ENCODE measurements at places on chromosomes 6 and 20.

DNA sequence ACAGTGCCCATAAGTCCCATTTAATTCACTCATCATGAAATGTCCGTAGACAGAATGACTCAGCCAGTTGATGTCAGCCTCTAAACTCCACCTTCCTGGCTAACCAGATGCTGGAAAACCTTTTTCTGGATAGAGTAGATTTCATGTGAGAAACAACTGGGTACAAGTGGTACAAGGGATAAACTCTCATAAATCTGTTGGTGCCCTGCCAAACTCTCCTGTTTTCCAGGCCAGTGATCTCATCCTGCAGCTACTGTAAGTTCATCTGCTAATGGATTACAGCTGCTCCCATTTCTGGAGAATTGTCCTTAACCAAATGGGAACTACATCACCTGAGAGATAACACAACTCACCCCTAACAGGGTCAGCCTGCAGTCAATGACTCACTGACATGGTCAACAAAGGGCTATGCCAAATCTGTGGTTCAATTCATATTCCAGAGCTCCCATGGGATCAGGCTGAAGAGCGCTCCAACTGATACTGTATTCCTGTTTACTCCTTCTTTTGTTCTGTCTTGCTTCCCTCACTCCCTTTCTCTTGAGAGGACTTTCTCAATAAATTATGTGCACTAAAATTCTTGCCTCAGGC, 210.1 kb upstream of the HDDC2 start:
- DNase-seq, result no peak

DNA sequence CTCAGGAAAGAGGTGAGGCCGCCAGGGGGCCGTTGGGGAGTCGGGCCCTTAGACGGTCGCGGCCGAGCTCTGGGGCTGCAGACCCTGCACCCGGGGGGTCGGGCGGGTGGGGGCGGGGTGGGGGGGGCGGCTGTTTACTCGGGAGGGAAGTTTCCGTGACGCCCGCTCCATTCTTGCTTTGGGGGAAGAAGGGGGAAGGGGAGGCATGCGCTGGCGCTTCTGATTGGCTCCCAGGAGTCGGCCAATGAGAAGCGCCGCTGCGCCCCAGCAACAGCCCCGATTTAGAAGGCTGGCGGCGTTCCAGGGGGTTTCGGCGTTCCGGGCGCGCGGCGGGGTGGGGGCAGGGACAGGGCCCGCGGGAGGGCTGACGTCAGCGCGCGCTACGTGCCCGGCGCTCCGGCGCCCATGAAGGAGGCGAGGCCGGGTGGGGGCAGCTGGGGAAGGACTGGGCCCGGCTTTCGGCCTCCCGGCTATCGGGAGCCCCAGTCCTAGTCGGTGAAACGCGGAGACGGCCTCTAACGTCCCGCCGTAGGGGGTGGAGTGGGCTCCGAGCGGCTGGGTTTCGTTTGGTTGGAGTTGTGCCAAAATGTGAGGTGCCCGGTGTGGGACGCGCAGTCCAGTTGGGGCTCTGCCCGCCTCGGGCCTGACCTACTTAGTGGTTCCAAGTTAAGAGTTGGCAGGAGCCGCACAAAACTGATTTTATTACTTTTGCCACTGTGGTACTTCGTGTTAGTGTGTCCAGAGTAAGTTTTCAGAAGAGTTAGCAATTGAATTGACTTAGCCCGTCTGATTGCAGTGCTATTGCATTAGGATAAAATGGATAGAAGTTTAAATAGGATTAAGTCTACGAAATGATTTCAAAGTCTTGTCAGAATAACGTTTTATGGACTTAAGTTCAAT, 1.1 kb downstream of the PNRC1 start:
- peak; percentile 100 for DNase-seq

GRCh38 chr6:98124171-98124570, 710.2 kb upstream of the POU3F2 start:
- DNase-seq, result no peak

DNA sequence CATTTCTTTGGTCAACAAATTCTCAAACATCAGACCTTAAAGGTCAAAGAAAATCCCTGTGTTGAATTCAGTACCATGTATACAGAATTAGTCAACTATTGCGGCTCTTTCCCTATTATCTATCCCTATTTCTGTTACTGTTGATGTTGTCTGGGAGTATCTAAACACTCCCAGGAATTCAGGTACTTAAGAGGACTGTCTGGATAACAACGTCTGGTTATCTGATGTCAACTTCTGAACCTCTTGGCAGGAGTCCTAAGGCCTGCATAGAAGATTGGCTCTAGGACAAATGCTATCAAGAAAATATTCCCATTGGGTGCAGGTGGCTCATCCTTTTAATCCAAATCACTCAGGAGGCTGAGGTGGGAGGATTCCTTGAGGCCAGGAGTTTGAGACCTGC, 255.6 kb downstream of the KHDC1L start:
- DNase-seq, result no peak

GRCh38 chr6:127190552-127190951, 72.1 kb downstream of the RSPO3 start:
- no peak for DNase-seq

DNA sequence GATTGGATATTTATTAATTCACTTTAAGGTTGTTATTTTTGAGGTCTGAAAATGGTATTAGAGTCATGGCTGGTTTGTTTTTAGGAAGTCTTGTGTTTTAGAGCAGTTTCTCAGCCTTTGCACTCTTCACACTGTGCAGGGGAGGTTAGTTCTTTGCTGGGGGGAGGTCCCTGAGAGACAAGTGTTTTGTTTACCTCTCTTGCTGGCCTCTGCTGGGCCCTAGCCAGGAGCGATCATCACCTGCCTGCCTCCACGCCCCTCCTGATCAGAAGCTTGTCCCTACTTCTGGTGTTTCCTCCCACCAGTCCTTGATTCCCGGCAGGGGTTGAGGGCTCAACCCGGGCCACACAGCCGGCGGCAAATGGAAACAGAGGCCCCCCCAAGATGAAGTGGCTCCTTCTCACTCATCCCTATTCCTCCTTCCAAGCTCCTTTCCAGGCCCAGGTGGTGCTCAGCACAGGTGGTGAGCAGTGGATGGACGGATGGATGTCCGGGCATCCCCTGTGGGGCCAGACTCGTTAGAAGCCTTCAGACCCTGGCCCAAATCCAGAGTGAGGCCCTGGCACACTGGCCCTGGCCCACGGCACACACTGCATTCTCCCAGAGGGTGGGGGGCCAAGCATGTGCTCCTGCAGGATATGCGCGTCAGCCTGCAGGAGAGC, 51.3 kb downstream of the GRM4 start:
- DNase-seq, result no peak

GRCh38 chr6:11163932-11164331, 52.4 kb upstream of the ERVFRD-1 start:
- DNase-seq, result no peak

DNA sequence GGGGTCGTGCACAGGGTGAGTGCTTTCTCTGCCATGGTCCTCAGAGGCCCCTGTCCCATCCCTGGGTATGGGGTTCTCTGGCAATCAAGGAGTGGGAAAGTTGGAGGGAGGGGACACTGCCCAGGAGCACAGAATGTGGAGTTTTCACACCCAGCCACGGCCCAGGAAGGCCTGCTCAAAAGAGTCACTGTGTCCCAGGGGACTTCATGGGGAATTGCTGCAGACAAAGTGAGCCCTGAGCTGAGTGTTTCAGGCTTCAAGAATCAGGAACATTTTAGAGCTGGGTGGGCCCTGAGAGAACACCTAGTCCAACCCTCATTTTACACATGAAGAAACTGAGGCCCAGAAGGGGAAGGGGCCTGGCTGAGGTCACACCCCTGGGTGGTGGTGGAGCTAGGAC, 5.7 kb downstream of the MAPK13 start:
- DNase-seq, result no peak

GRCh38 chr20:10603971-10604864, 69.6 kb downstream of the JAG1 start:
- DNase-seq, result no peak

- DNase-seq, result no peak
Measured at GRCh38 chr6:38499529-38500096, 140.1 kb downstream of the BTBD9 start.

GRCh38 chr6:43170417-43170930, 595 bp upstream of the SRF start:
- DNase-seq, result no peak

DNA sequence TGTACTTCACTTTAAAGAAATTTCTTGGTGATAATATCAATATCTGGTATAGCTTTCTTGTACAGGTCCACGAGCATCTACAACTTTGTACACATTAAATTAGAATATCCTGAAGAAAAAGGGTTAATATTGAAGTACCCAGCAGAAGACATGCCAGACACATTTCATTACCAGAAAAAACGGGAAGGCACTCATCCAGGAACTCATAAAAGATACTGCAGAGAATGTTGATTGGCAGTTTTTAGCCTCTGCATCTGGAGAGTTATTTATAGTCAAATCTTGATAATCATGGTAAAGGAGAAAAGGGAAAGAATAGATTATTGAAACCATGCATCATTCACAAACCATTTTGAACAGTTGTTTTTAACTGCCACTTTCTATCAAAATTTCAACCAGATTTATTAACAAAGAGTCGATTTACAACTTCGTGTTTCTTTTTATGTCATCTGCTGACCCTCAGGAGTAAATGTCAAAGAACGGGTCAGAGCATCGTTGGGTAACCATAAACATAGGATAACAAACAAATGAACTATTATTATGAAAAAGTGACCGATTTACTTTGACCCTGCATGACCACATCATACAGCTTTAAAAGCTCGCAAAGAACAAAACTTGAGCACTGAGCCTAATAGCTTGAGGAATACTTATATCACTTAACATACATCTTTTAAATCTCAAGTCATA, 229.2 kb upstream of the SGK1 start:
- no peak for DNase-seq

- DNase-seq, result peak; percentile 20
Measured at GRCh38 chr6:15628499-15629131, 34.2 kb downstream of the DTNBP1 start.

DNA sequence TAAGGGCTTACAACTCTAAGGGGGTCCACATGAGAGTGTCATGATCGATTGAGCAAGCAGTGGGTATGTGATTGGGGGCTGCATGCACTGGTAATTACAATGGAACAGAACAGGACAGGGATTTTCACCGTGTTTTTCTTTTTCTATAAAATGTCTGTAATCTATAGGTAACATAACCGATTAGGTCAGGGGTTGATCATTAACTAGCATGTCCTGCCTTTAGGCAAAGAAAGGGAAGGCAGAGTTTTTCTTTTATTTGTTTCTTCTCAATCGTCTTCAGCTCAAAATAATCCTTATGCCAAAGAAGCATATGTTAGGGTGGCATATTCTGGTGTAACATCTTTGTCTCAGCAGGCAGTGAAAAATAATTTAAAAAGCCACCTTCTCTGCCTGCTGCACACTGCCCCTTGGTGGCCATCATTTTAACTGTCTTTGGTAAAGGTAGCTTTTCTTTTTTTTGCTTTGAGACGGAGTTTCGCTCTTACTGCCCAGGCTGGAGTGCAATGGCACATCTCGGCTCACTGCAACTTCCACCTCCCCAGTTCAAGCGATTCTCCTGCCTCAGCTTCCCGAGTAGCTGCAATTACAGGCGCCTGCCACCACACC, 9.7 kb upstream of the CEP43 start:
- DNase-seq, result peak; percentile 29

DNA sequence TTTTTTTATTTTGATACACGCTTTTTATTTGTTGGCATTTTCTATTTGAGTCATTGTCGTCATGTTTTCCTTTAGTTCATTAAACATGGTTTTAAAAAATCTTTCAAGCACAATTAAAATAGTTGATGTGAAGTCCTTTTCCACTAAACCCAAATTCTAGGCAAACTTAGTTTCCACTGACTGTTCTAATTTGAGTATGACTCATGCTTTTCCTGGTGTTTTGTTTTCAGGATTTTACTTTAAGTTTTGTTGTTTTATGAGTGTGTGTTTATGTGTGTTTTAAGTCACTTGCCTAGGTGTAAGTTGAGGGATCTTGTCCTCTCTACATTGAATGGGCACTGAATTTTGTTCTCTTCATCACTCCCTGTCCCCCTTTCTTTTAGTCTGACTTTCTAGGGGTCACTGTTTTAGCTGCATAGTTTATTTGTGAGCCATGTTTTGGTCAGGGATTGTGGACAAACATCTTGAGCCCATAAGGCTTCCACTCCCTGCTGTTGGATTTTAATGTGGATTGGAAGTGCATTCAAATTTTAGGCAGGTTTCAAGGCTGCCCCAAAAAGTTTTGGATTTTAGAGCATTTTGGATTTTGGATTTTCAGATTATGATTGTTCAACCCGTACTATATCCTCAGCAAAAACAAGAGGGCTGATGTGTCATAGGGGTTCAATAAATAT, 94.8 kb downstream of the CDYL start:
- no peak for DNase-seq

DNA sequence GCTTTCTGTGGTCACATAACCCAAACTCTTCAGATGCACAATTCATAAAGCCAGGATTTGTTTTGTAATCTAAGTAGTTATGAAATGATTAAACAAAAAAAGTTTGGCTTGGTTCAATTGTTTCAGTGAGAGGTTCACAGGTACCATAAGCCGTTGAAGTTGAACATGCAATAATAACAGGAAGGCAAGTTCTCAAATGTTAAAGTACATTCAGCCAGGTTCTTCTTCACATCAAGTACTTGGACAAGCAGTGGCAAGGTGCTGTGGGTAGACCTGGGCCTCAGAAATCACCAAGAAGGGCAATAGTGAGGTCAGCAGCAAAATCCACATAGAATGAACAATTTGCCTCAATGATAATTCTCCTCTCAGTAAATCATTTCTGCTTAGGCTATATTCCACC, 175.5 kb downstream of the EPM2A start:
- DNase-seq, result no peak

GRCh38 chr6:119459207-119459974, 109.8 kb upstream of the MAN1A1 start:
- DNase-seq, result no peak

DNA sequence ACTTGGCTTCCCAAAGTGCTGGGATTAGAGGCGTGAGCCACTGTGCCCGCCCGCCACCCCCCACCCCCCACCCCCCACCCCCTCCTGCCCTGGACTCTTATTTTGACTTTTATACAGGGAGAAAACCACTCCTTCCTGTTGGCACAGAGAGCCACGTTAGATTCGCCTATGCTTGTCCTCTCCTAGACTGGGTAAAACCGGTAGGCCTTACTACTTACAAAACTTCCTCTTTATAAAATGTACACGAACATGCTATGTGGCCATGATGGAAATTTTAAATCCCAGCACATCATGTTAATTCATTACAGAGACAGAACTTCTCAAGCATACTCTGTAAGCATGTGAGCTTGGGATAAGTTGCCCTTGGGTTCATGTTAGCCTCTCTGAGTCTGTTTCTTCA, 124.2 kb downstream of the SLC24A3 start:
- no peak for DNase-seq

GRCh38 chr6:77026341-77026740, 436.9 kb downstream of the HTR1B start:
- DNase-seq, result no peak

DNA sequence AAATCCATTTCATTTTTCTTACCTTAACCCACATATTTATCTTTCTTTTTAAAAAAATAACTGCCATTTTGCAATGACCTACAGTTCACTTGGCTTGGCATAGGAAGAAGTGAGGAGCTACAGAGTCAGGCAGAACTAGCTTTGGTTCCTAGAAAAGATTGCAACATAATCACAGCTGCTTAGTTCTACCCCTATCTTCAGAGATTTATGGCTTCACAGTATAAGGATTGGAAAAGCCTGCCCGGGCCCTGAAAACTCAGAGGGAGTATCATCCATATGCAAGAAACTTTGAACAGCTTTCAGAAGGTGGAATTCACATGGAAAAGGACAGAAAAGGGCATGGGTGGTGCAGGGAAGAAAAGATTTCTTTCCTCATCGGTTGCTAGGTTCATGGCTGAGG, 774.3 kb upstream of the CHD6 start:
- DNase-seq, result no peak

GRCh38 chr6:89950879-89951391, 56.7 kb downstream of the GJA10 start:
- no peak for DNase-seq

GRCh38 chr6:26347699-26348098, 17.3 kb upstream of the BTN3A2 start:
- no peak for DNase-seq
